ENCODE measurements at places on chromosomes 11 and 22.

DNA sequence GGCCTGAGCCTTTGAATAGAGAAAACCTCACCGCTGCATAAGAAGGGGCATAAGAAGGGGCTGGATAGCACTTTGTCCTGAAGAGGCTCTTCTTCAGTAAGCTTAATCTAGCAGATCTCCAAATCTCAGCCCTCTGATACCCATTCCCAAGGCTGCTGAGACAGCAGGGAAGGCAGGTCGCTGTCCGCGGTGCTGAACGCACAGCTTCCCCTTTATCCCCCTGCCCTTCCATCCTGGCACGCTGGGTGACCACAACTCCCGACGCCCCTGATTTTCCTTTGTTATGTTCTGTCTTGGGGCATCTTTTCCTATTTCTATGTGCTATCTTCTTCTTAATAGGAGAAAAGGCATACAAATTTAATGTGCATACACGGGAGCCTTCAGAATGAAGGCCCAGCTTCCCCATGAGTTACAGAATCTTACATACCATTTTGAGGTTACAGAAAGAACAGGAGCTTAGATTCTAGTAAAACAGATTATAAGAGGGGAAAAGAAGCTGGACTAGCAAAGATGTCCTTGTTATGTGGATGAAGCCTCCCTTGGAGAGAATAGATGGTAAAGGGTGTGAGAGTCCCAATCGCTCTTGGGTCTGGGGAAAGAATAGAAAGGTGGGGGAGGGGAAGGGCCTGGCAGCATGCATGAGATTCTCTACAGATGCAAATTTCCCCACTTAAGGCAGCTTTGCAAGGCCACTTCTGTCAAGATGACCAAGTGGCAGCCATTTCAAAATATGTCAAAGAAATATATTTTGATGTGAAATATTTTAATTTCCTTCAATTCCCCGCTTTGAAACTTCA, 5.7 kb upstream of the SULT4A1 start:
- DNase-seq, result peak; percentile 28

DNA sequence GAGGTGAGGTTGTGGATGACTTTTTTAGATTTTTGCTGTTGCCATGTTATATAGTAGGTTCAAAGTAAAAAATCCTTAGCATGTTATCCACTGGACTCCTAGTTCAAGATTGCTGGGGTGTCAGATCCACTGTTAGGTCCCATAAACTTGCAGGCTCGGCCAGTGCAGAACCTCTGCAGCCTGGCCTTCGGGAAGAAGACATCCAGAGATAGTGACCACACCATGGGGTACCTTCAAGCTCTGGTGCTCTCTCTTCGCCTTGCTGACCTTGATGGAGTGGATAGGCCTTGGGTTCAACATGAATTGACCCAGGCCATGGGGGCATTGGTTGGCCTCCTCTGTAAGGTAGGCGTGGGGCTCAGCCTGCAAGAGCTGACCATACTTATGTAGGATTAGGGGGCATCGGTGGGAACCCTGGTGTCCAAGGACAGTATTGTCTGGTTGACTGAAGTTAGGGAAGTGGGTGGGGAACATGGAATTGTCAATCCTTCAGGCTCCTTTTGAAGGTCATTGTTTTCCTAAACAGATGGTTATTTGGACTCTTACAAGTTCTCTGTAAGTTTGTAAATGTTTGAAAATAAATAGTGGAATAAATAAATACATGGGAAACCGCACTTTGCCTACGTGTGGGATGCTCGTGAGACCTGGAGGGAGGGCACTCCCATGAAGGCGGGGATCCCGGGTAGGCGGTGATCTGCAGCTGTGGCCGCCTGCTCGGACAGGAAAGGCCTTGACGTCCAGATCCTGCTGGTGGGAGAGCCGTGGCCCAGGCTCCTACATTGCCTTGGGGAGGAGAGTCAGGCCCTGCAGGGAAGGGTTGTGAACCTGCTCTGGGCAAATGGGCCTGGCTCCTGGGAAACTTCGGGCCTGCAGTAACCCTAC, 37.1 kb downstream of the BCR start:
- no peak for DNase-seq

- DNase-seq, result no peak
Observed at GRCh38 chr11:94558468-94558867, 8.7 kb upstream of the PIWIL4 start.

DNA sequence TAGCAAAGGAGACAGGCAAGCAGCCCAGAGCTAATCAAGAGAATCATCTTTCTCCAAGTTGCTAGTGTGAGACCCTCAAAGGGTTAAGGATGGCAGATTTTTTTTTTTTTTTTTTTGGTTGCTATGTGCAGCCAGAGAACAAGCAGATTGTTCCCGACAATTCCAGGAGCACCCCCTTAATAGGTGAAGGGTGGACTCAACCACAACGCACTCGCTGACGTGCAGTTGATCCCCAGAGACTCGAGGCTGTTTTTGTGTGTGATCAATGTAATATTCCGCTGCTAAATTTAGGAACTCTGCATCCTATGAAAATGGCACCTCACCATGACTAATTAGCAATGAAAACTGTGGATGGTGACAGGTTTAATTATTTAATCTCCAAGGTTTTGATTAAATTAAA, 789.0 kb downstream of the KCNA4 start:
- peak; percentile 54 for DNase-seq

GRCh38 chr11:110606415-110606814, 105.8 kb downstream of the ARHGAP20 start:
- no peak for DNase-seq

DNA sequence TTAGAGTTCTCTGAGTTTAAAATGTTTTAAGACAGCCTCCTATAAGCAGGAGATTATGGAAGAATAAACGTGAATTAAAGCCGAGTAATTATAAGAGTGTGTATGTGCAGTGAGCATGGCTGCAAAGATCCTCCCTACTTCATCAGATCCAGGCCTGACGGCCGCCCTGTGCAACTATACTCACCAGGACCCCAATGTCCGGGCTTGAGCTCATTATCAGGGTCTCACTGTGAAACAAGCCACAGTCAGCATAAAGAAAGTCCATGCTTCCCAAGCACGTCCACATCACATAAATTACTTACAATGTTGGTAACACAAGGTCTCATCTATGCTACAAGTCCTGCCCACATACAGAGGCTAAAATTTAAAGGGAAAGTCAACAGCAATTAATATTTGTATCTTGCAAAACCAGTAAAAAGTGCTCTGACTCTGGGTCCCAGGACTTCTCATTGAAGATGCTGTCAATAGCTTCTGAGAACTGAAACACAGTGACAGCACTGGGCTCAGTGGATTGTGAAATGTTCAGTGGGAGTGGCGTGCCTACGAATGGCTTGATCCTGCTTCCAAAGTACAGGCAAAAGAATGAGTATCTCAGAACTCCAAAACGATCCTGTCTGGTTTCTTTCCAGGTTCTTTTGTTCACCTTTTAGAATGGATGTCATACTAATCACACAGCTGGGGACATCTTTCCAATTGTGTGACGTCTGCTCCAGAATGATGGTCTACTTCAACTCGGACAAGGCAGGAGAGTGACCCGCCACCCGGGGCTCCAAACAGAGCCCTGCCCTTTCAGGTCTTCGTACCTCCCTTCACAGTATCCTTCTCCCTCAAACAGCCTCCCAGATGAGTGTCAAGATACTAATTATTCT, 72.1 kb upstream of the ARFGAP3 start:
- DNase-seq, result no peak

All from skeletal muscle cell (primary cell).